ENCODE measurements at places on chromosomes 11 and 22.

- H3K27ac ChIP-seq: no peak overlapping the region
- H3K4me1 ChIP-seq: no peaks in the 10 kb centered on the region
- no peak overlapping the region for H3K4me3 ChIP-seq
- no peaks in the 10 kb centered on the region for H3K27me3 ChIP-seq
- H3K36me3 ChIP-seq: no peaks in the 10 kb centered on the region
Observed at GRCh38 chr11:1702506-1702905, 5.5 kb downstream of the KRTAP5-6 start.

GRCh38 chr11:128776424-128777284 lies 82.8 kb downstream of the FLI1 start:
- H3K27ac ChIP-seq: no peak overlapping the region
- H3K4me1 ChIP-seq: no peaks in the 10 kb centered on the region
- no peak for DNase-seq
- H3K4me3 ChIP-seq: no peak overlapping the region
- no peaks in the 10 kb centered on the region for H3K27me3 ChIP-seq

GRCh38 chr11:119305556-119306372 lies 11.2 kb downstream of the MCAM start:
- no peak overlapping the region for H3K27ac ChIP-seq
- no peaks in the 10 kb centered on the region for H3K4me1 ChIP-seq
- H3K27me3 ChIP-seq: no peaks in the 10 kb centered on the region
- H3K4me3 ChIP-seq: no peak overlapping the region
- H3K36me3 ChIP-seq: no peaks in the 10 kb centered on the region
- DNase-seq: no peak

DNA sequence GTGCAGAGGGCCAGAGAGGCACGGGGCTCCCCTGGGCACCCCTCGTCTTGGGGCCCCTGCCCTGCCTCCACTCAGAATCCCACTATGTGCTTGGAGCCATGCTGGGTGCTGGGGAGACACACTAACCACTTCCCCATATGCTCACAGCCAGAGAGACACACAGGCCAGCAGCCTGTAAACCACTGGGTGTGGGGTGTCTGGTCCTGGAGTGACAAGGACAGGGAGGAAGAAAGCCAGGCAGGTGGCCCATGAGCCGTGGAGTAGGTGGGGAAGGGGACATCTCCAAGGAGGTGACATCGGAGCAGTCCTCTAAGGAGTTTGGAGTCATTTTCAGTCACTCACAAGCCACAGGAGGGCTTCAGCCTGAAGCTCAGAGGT lies 58.9 kb downstream of the CDKN1C start:
- no peaks in the 10 kb centered on the region for H3K4me1 ChIP-seq
- no peak for DNase-seq
- no peaks in the 10 kb centered on the region for H3K27me3 ChIP-seq
- no peaks in the 10 kb centered on the region for H3K36me3 ChIP-seq

DNA sequence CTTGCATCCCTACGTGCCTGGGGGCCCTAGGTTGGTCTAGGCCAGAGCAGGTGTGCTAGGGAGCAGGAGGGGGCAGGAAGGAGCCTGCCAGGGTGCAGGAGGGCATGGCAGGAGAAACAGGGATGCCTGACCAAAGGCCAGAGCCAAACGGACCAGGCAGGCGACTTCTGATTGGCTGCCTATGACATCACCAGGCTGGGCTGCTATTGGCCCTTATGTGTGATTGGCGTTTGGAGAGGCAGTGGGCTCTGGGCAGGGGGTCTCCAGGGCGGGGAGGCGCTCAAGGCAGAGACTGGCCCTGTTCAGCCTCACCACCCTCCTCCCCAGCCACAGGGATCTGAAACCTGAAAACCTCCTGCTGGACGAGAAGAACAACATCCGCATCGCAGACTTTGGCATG lies 44.4 kb downstream of the MOB2 start:
- H3K4me1 ChIP-seq: no peaks in the 10 kb centered on the region
- no peak overlapping the region for H3K27ac ChIP-seq
- H3K4me3 ChIP-seq: no peak overlapping the region
- no peak for DNase-seq
- no peaks in the 10 kb centered on the region for H3K27me3 ChIP-seq

GRCh38 chr11:77198440-77198849 lies 70.4 kb downstream of the MYO7A start:
- H3K36me3 ChIP-seq: no peaks in the 10 kb centered on the region
- H3K27ac ChIP-seq: no peak overlapping the region
- DNase-seq: no peak
- H3K4me1 ChIP-seq: no peaks in the 10 kb centered on the region
- no peak overlapping the region for H3K4me3 ChIP-seq

DNA sequence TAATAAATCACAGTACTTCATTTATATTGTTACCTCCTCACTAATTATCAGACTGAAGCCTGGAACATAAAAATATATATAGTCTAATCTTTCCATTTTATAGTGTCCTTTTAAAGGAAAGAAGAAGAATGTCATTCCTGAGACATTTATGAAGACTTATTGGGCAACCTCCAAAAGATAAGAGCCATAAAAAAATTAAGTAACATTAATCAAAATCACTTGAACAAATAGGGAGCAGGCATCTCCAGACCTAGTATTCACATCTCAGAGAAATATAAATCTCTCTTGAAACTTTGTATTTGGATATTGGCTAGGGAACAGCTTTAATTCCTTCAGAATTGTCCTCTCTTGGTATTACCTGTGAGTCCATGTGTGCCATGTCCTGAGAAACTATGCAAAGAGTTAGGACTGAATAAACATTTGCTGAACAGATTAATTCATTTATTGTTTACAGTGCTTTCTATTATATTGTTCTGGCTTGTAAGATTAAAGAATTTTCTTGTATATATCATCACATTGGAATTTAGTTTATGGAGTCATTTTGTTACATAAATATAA lies 530.5 kb upstream of the LRRC4C start:
- no peak for DNase-seq
- no peaks in the 10 kb centered on the region for H3K27me3 ChIP-seq
- no peaks in the 10 kb centered on the region for H3K36me3 ChIP-seq
- no peak overlapping the region for H3K27ac ChIP-seq
- H3K4me3 ChIP-seq: no peak overlapping the region

GRCh38 chr11:100757646-100758045 lies 70.6 kb downstream of the ARHGAP42 start:
- peaks cover 6% of the 10 kb centered on the region for H3K4me1 ChIP-seq
- H3K27me3 ChIP-seq: no peaks in the 10 kb centered on the region

- no peak for DNase-seq
- H3K27ac ChIP-seq: no peak overlapping the region
Observed at GRCh38 chr11:96704847-96705246, 315.0 kb downstream of the JRKL start.

DNA sequence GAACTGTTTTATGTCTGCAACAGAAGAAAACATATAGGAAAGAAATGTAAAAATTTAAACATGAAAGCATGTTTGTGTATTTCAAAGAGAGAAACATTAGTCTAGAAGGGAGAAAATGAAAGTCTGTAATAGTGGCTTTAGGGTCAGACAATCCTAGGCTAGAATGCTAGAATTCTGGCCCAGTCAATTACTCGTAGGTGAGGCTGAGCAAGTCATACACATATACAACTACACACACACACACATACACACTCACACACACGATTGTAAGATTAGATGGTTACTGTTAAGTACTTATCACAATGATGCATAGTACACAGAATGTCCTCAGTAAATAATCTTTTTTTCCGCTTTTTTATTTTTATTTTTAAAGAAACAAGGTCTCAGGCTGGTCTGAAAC lies 37.7 kb upstream of the PCF11 start:
- no peak overlapping the region for H3K27ac ChIP-seq
- H3K27me3 ChIP-seq: no peaks in the 10 kb centered on the region
- no peak for DNase-seq
- peaks cover 6% of the 10 kb centered on the region for H3K4me1 ChIP-seq
- no peaks in the 10 kb centered on the region for H3K36me3 ChIP-seq

DNA sequence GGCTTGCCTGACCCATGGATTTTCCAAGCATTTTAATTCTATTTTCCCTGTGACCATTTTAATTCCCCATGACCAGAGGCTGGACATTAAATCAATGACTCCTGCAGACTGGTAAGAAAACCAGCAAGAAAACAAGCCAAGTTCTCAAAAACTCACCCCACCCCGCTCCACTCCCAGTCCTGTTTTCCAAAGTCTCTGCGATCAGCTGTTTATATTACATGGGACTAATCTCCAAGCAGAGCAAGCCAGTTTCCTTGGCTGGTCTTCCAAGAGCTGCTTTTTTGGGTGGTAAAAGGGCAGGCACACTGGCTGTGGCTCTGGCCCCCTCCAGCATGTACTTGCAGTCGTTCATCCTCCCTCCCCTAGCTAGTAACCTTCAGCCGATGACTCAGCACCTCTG lies 97.9 kb downstream of the RRAS2 start:
- H3K27me3 ChIP-seq: no peaks in the 10 kb centered on the region
- DNase-seq: no peak
- no peak overlapping the region for H3K27ac ChIP-seq
- peaks cover 6% of the 10 kb centered on the region for H3K4me1 ChIP-seq
- no peaks in the 10 kb centered on the region for H3K36me3 ChIP-seq

DNA sequence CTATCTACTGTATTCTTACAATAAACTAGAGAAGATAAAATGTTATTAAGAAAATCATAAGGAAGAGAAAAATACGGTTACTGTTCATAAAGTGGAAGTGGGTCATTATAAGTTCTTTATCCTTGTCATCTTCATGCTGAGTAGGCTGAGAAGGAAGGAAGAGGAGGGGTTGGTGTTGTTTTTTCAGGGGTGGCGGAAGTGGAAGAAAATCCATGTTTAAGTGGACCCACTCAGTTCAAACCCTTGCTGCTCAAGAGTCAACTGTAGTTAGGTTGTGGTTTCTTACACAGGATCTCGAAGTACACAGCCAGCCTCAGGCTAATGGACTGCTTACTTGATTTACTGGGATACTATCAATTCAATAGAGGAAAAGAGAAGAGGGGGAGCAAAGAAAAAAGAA lies 63.1 kb downstream of the PIWIL4 start:
- H3K4me1 ChIP-seq: no peaks in the 10 kb centered on the region
- H3K36me3 ChIP-seq: no peaks in the 10 kb centered on the region
- no peaks in the 10 kb centered on the region for H3K27me3 ChIP-seq
- DNase-seq: no peak
- no peak overlapping the region for H3K27ac ChIP-seq

GRCh38 chr11:123301696-123302400 lies 106.8 kb upstream of the CLMP start:
- no peak overlapping the region for H3K27ac ChIP-seq
- no peaks in the 10 kb centered on the region for H3K36me3 ChIP-seq
- peak overlapping the region; percentile 37 for H3K4me3 ChIP-seq
- H3K4me1 ChIP-seq: no peaks in the 10 kb centered on the region
- peaks cover 6% of the 10 kb centered on the region for H3K27me3 ChIP-seq
- DNase-seq: peak; percentile 46

DNA sequence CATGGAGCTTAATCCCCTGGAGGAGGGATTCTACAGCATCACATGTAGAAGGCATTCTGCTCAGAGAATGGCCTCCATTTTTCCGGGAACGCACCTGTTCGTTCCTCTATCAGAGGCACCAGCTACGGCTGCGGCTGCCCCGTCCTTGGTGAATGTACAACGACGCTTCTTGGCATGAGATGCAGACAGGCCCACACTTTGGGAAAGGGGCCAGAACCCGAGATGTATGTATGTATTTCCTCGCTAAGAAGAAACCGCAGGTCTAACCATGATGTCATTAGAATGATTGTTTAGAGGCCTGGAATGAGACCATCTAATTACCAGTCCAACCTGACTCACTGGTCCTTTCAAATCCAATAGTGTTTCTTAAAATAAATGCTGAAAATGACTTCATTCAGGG lies 1293.4 kb downstream of the TBC1D22A start:
- H3K36me3 ChIP-seq: no peaks in the 10 kb centered on the region
- no peak overlapping the region for H3K4me3 ChIP-seq
- DNase-seq: no peak
- no peaks in the 10 kb centered on the region for H3K4me1 ChIP-seq
- H3K27ac ChIP-seq: no peak overlapping the region

- no peak overlapping the region for H3K4me3 ChIP-seq
- no peaks in the 10 kb centered on the region for H3K4me1 ChIP-seq
- DNase-seq: no peak
- H3K27ac ChIP-seq: no peak overlapping the region
- H3K36me3 ChIP-seq: no peaks in the 10 kb centered on the region
- H3K27me3 ChIP-seq: no peaks in the 10 kb centered on the region
Observed at GRCh38 chr11:15095736-15096228, 18.9 kb upstream of the INSC start.

GRCh38 chr22:44550711-44551491 lies 52.9 kb upstream of the RTL6 start:
- peak overlapping the region; percentile 34 for H3K27ac ChIP-seq
- peak; percentile 63 for DNase-seq
- H3K27me3 ChIP-seq: no peaks in the 10 kb centered on the region
- no peak overlapping the region for H3K4me3 ChIP-seq
- no peaks in the 10 kb centered on the region for H3K4me1 ChIP-seq

DNA sequence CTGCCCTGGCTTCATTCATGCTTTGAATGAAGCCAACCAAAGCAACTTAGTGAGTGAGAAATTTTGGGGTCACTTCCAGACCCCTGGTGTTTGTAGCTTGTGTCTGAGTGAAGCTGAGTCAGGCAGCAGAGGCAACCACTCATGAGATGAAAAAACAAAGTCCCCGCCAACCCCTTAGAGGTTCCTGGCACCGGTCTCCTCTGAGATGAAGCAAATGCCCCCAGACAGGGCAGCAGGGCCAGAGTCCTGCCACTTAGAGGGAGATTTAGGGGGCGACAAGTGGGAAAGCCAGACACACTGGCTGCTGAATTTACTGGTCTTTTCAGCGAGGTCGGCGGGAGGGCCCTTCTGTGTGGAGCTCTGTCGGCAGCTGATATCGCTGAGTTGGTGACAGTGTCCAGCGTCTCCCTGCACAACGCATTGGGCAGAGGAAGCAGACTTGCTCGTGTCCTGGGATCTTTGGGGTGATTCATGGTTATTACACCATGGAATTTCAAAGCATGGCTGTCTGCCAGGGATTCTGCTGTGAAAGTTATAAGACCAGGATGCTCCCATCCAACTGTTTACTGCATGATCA lies 482.6 kb downstream of the MIAT start:
- no peak overlapping the region for H3K27ac ChIP-seq
- H3K36me3 ChIP-seq: no peaks in the 10 kb centered on the region

DNA sequence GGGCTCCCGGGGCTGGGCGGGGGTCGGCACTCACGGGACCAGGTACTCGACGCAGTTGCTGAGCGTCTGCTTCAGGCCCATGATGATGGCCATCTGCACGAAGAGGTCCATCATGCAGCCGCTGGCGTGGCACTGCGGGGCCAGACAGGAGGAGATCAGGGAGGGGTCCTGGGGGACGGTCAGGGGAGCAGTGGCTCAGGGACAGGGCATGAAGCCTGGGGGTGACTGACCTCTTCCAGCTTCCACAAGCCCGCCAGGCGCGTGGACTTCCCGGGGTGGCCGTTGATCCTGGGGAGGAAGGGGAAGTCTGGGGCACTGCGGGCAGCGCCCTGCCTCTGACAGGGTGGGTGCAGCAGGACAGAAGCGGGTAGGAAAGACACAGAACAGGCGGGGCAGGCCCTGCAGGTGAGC lies 6.1 kb upstream of the SIGIRR start:
- H3K4me1 ChIP-seq: peaks cover under 1% of the 10 kb centered on the region
- H3K27me3 ChIP-seq: no peaks in the 10 kb centered on the region
- DNase-seq: no peak
- H3K27ac ChIP-seq: no peak overlapping the region

GRCh38 chr11:93491973-93492372 lies 51.2 kb downstream of the SMCO4 start:
- peaks cover 9% of the 10 kb centered on the region for H3K4me1 ChIP-seq
- H3K4me3 ChIP-seq: no peak overlapping the region
- no peaks in the 10 kb centered on the region for H3K27me3 ChIP-seq
- H3K27ac ChIP-seq: no peak overlapping the region
- no peaks in the 10 kb centered on the region for H3K36me3 ChIP-seq

GRCh38 chr11:14179116-14179820 lies 179.7 kb downstream of the RRAS2 start:
- H3K27ac ChIP-seq: no peak overlapping the region
- no peaks in the 10 kb centered on the region for H3K36me3 ChIP-seq
- no peak overlapping the region for H3K4me3 ChIP-seq
- H3K4me1 ChIP-seq: no peaks in the 10 kb centered on the region
- no peak for DNase-seq
